Stimulated activated memory B cell treated with anti-CD40 and anti-IgM and Interleukin-4, amounts not matched to agents 10 μg/mL and 1 μg/mL and 100 μg/mL, for 72 hours (primary cell): ENCODE measurements at places on chromosomes 16 and 17.

DNA sequence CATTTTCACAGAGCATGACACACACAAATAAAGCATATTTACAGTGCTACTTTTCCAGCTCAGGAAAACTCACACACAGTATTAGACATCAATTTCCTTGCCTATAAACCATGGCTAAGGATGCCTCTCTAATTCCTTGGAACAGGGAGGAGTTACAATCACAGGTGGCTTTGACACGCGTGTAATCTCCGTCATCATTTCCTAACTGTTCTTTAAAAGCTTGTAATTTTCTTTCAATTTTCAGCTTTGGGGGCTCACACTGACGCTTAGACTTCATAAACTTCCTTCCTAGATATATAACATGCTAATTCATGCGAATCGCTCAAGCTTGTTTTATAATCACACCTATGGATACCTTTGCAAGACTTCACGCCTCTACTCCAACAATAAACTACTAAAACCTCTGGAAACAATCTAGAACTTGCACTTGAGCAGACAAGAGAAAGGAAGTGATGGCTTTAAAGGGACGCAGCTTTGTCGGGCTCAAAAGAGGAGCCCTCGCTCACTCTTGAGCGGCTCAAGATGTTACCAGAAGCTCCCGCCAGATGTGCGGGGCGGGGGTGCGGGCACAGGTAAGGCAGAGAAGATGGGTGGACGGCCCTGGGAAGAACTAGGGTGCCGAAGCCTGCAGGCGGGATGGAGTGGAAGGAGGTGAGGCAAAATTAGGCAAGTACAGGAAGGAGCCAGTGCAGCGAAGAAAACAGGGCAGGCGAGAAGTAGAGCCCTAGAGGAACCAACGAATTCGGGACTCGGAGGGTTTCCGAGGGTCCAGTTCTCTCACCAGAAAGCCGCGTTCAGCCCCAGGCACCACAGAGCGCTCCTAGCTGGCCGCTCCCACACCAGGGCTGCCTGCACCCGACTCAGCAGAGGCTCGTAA is 631 bp downstream of the RETREG3 start:
- peak; percentile 70 for ATAC-seq

GRCh38 chr17:77749989-77750388 is 208.5 kb upstream of the TNRC6C start:
- no peak for ATAC-seq

DNA sequence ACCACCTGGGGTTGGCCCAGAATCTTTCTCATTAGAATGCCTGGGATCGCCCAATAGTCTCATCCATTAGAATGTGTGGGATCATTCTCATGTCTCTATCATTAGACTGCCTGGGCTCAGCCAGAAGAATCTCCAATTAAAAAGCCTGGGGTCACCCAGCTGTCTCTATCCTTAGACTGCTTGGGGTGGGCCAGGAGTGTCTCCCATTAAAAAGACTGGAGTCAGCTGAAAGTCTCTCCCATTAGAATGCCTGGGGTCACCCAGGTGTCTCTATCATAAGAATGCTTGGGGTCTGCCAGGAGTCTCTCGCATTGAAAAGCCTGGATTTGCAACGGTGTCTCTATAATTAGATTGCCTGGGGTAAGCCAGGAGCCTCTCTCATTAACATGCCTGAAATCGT is 2225.7 kb downstream of the TP53TG3F start:
- no peak for ATAC-seq

GRCh38 chr16:87764600-87765472 is 950 bp downstream of the KLHDC4 start:
- no peak for ATAC-seq

DNA sequence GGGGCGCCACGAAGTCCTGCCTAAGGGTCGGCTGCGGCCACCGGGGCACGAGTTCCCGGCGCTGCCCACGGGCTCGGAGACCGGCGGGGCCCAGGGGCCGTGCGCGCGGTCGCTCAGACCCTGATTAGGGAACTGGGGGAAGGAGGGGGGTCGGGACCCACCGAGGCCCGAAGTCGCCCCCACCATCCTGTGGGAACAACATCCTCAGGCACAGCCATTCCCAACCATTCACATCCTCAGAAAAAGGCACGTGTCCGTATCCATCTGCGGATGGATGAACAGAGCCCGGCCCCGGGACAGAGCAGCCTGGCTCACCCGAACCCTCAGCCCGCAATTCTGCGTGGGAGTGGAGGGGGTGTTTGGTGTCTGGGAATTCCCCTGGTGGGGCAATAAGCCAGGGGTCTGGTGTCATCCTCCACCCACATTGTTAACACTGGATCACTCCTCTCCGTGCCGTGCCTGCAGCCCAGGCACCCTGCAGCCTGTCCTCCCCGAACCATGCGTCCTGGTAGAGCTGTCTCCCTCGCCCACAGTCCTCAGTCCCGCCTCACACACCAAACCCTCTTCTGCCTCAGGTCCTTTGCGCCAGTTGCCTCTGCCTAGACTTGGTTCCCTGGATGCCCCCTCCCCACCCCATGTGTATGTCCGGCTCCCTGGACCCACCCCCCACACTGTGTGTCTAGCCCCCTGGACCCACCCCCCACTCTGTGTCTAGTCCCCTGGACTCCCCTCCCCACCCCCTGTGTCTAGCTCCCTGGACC is 789 bp upstream of the CCDC57 start:
- peak; percentile 10 for ATAC-seq

- no peak for ATAC-seq
Measured at GRCh38 chr17:8791248-8791909, 7.8 kb downstream of the MFSD6L start.

DNA sequence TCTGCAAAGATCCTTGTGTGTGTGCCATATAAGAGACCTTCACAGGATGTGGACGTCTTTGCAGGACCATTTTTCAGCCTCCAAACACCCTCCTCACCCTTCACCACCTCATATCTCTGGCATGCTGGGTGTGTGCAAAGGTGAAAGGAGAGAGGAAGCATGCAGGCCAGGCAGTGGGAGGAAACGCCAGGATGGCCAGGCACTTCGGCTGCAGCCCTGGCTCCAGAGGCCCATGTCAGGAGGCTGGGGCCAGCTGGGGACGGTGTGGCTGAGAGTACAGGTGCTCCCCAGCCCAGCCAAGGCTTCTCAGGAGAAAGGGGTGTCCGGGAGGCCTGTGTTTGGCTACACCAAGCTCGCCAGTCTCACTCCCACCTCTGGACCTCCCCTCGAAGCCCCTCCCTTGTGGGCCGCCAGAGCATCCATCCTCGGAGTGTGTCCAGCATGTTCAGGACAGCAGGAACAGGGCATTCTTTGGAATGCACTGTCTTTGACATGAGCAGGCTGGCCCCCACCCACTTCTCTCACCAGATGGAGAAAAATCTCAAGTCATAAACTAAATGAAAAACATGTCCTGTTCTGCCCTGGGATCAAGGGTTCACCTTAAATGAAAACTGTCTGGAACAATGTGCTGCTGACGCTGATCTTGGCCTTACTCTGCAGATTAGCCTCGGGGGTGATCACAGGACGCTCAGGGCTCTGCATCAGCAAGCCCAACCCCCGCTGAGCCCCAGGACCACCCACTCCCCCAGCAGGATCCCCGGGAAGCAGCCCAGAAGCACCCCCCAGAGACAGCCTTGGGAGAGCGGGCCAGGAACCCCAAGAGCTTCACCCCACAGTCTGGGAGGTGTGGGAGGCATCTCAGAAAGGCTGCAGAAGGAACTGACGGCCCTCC is 15.9 kb downstream of the PEMT start:
- no peak for ATAC-seq

DNA sequence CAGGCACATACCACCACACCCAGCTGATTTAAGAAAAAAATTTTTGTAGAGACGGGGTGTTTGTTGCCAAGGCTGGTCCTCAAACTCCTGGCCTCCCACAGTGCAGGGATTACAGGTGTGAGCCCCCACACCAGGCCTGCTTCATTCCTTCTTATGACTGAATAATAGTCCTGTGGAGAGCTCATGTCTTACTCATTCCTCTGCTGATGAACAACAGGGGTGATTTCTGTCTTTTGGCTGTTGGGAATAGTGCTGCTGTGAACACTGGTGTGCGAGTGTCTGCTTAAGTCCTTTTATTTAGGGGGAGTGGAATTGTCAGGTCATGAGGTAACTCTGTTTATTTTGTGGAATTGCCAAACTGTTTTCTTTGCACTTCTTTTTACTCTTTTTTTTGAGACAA is 2.7 kb upstream of the CTRB1 start:
- no peak for ATAC-seq

DNA sequence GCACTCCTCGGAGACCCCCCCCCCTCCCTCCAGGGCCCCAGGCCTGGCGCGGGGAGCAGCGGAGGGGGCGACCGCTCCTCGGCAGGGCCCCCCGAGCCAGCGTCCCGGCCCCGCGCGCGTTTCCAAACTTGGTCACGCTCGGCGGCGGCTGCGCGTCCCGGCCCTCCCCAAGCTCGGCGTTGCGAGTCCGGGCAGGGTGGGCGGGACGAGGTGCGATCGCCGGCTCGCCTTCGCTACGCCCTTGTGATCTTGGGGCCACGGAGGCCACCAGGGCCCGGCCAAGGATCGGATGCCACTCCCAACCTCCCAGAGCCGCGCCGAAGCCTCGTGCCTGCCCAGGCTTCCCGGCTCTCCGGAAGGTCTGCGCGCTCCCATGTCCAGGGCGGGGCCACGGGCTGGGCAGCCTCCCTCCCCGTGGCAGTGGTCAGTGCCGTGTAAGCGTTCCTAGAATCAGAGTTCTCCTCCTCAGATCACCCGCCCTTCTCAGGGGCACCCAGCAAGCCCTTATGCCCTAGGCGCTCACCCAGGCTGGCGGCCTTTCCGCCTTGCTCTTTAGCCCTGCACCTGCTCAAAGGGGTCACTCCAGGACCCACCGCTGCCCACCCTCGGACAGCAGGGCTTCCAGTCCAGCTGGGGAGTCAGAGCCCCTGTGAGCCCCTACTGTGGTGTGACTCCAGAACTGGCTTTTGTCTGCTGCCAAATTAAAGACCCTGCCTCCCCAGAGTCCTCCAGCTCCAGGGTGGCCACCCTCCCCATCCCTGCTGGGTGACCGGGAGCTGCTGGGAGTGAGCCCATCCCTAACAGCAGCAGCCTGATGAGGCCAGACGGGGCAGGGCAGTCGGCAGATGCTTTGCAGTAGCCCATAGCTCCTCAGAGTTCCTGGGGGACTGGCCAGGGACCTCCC is 12.2 kb upstream of the MRPS23 start:
- no peak for ATAC-seq

DNA sequence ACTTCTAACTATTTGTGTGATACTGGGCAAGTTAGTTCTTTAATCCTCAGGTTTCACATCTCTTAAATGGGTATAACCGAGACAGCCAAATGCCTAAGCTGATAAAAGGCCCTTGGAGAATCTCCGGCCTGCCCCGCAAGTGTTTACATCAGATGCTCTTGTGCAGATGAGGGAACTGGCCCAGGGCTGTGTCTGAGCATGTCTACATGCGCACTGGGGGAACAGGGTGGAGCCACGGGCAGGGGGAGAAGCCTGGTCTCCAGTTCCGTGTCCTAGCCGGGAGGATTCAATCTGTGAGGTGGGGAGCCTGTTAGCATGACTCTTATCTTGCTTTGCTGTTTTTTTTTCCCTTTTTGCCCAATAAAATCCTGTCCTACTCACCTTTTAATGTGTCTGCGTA is 222.9 kb downstream of the CDH8 start:
- ATAC-seq: no peak

- ATAC-seq: no peak
Measured at GRCh38 chr16:3822366-3823045, 58.0 kb downstream of the CREBBP start.

DNA sequence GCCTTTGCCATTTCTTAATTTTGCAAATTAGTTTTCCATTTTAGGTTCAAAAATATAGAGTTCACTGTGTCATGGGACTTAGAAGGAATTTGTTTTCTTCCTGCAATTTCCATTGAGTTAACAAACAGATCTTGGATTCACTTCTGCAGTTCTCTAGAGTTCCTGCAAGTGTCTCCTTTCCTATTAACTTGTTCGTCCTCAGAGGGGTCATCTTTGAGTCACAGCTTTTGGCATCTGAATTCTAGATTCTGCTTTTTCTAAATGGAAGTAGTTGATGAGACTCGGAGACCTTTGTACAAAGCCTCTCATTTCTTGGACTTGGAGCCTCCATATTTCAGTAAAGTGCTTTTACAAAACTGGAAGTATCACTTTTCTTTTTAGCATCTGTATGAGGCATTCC is 323.3 kb downstream of the BCAS3 start:
- ATAC-seq: no peak

DNA sequence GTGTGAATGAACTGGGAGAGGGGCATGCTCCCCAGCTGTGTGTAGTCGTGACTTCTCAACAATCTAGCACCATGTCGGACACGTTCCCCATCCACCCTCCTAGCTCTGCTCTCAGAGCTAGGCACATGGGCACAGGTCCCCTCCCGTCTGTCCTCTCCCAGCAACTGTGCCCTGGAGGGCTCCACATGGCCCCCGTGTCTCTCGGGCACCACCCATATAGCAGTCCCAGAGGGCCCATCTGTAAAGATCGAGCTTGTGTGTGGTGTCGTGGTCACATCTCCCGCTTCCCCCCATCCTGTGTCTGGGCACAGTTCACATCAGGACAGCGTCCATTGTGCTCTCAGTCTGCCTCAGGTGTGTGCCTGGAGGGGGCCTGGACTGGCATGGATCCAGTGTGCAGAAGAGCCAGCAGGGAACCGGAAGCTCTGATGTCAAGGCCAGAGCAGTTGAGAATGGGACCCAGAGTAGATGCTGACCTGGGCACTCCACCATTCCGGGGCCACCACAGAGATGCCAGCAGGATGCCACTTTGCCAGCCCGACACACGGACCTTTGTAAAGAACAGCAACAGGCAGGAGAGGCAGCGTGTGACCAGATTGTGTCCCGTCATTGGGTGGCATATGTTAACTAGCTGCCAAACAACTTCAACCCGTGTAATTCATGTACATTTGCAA is 55.7 kb downstream of the MARF1 start:
- no peak for ATAC-seq

DNA sequence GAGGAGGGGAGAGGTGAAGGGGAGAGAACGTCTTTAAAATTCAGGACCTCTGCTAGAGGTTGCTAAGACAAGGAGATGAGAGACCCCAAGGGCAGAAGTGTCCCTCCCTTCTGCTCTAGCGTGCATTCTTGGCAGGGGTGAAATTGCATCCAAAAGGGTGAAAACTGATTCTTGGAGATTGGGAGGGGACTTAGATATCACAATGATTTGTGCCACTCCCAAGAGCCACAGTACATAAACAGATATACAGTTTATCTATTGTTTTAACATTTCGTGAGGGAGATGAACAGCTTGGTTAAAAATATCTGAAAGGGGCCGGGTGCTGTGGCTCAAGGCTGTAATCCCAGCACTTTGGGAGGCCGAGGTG is 12.8 kb downstream of the CAVIN1 start:
- no peak for ATAC-seq

- no peak for ATAC-seq
Measured at GRCh38 chr16:27918755-27919154, 144.8 kb downstream of the GSG1L start.

GRCh38 chr16:86181526-86181925 is 282.6 kb downstream of the IRF8 start:
- ATAC-seq: no peak
